ENCODE measurements at places on chromosomes 11 and 22. TPM values are rescaled to one million over a fixed set of nuclear protein-coding genes. Genes with fewer than 3 reads are reported as not detected.

- DNase-seq, result no peak
Observed at GRCh38 chr11:104844451-104844850, 53.8 kb downstream of the CASP12 start.

- no peak for DNase-seq
Observed at GRCh38 chr22:50229370-50229769, 15.5 kb downstream of the TUBGCP6 start.

- DNase-seq, result no peak
Observed at GRCh38 chr11:59182457-59183151, 10.7 kb downstream of the DTX4 start.

- no peak for DNase-seq
Observed at GRCh38 chr22:48104766-48105165, 1342.3 kb downstream of the TBC1D22A start.

GRCh38 chr11:109123816-109124787 lies 297.9 kb upstream of the C11orf87 start:
- no peak for DNase-seq

GRCh38 chr22:48071828-48072227 lies 1309.4 kb downstream of the TBC1D22A start:
- DNase-seq, result no peak

DNA sequence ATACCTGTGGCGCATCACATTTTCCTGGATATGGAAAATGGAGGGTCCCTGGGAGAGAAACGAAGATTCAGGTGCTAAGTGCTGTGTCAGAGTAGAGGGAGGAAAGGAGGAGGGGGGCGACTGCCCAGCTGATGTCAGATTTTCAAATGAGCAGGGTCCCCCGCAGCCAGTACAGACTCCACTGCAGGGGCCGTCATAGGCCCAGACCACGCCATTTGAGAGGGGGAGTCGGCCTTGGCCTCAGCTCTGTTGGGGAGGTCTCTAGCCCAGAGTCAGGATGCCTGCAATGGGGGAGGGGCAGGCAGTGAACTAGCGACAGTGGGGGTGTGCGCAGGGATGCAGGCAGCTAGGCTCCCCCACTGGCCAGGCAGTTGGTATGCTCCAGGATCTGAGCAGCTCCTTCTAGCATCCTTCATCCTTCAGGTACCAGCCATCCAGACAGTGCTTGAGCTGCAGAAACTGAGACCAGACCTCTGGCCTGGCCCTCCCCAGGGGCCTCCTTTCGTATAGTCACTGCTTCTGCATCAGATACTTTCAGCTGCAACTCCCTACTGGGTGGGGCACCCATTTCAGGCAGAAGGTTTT lies at the start of the genes BSCL2 and GNG3:
TSS of gene BSCL2 (minus strand) at position 148 of the 585 bp plus-strand sequence. CDS start 229 bp downstream, outside the sequence.
TSS of gene GNG3 (plus strand) at position 400 of the 585 bp plus-strand sequence. CDS start 620 bp downstream, outside the sequence.
- DNase-seq, result peak; percentile 47

- DNase-seq, result no peak
Observed at GRCh38 chr11:10514202-10514601, 26.8 kb downstream of the RNF141 start.

DNA sequence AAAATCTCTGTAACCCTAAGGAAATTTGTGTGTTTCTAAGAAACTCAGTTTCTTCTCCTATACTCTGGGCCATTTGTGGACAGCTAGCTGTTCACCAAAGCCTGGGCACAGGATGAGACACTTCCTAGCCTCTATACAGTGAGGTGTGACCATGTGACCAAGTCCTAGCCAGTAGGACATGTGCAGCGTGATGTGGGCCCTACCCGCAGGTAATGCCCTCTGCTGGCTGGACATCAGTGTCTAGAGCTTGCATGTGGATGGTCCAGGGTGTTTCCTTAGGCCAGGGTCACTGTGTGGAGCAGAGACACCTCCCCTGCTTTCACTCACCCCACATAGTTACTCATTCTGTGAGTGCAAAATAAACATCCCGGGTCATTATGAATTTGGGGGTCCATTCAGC lies 100.5 kb downstream of the LARGE1 start:
- DNase-seq, result no peak

GRCh38 chr11:74838188-74838587 lies 89.5 kb downstream of the RNF169 start:
- no peak for DNase-seq

GRCh38 chr11:74185285-74185684 lies 14.2 kb downstream of the PPME1 start:
- no peak for DNase-seq

Gene GLB1L2
- 14.2 TPM for total RNA-seq

Gene VSTM5
- 0.87 TPM for total RNA-seq

Gene MYO7A
- total RNA-seq, result 12.7 TPM

Gene MDK
- total RNA-seq, result 397 TPM
